Natural killer cell (primary cell): ENCODE measurements at places on chromosomes 3 and 15. TPM values are rescaled to one million over a fixed set of nuclear protein-coding genes. Genes with fewer than 3 reads are reported as not detected.

The NXPE3 gene
- 27.1 TPM for total RNA-seq

The DPPA2 gene
- not detected for total RNA-seq

The FAM107A gene
- total RNA-seq, result not detected

The SCAANT1 gene
- 8.0 TPM for total RNA-seq
